ENCODE measurements at places on chromosomes 12 and 14.
A peak's percentile ranks its signal among the peaks of the same experiment; 100 is the strongest.

- DNase-seq: no peak
Observed at GRCh38 chr12:8637666-8638065, 25.0 kb downstream of the MFAP5 start.

GRCh38 chr12:62588916-62589315 lies 122.3 kb downstream of the MON2 start:
- DNase-seq: no peak

- no peak for DNase-seq
Observed at GRCh38 chr12:89261982-89262381, 90.3 kb downstream of the DUSP6 start.

- no peak for DNase-seq
Observed at GRCh38 chr12:111766608-111767361, at the start of gene ALDH2. Gene ALDH2, plus strand, starts transcription at chr12:111766933. Its CDS starts 50 bp downstream, at chr12:111766983.

- no peak for DNase-seq
Observed at GRCh38 chr12:94534774-94535509, 75.3 kb upstream of the CEP83 start.

- no peak for DNase-seq
Observed at GRCh38 chr12:26069796-26070195, 55.0 kb downstream of the BHLHE41 start.

DNA sequence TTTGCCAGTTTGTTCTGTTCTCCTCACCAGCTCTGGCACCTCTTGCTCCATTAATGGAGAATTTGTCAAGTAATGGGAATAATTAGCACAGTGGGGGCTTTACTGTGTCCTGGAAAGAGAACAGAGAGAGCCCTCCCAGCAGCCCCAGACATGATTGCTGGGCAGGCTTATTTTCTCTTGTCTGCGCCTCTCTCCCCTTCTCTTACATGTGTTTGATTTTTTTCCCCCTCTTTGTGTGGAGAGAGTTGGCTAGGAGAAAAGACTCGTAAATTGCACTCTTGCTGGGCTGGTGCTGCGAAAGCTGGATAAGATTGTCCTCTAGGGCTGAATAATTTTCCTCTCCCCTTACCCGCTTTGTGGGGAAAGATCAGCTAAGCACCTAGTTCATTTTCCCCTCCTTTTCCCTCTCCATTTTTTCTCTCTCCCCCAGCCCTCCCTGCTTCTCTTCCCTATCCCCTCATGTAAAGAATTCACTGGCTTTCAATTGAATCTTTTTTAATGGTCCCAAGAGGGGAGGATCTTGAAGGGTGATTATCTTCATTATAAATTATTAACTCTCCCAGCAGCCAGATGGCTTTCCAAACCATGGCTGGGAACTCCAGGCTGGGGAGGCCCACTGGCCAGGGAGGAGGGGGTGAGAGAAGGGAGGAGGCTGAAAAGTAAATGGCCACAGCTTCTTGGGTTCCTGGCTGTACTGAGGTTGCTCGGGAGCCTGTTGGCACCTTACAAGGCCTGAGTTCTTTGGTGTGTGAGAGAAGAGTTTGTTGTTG lies 62.2 kb downstream of the NRXN3 start:
- no peak for DNase-seq

- peak; percentile 63 for DNase-seq
Observed at GRCh38 chr12:26633591-26634210, 199.3 kb downstream of the ITPR2 start.

All from HS-5 (cell line).